ENCODE measurements at places on chromosomes 5 and 9.

DNA sequence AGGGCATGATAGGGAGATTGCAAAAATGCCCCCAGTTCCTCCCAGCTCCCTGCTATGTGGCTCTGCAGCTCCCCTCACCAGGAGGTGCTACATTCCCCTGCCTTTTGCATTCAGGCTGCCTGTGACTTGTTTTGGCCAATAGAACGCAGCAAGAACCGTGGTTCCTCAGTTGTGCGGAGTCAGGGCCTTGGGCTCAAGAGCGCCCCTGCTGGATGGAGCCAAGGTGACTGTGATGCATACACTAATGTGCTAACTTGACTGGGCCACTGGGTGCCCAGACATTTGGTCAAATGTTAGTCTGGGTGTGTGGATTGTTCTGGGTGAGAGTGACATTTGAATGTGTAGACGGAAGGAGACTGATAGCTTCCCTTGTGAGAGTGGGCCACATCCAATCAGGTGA lies 123.3 kb upstream of the MVB12B start:
- no peak for DNase-seq

DNA sequence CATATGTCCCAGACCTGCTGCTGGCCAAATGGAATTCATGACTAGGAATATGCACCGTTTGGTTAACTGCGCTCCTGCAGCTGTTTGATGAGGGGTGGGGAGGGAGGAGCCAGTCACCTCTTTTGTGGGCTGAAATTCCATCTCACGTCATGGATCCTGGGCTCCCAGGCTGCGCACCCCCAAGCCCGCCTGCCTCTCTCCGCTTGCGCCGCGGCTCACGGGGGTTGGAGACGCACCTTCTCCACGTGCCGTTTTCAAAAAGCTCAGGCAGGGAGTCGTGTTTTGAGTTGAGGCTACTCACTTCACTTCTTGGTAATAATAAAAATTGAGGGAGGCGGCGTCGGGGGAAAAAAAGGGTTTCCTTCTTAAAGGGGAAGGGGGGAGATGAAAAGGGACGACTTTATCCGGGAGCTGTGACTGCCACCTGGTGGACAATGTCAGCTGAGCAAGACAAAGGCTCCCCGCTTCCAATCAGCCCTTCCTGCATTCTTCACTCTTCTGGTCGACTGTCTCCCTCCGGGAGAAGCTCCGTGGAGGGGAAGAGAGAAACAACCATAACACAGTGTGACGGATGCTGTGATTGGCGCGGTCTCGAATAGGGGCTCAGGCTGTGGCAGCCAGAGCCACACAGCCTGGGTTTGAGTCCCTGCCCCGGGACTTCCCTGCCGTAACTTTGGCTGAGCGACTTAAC lies 15.9 kb upstream of the C5orf47 start:
- DNase-seq = peak; percentile 59

DNA sequence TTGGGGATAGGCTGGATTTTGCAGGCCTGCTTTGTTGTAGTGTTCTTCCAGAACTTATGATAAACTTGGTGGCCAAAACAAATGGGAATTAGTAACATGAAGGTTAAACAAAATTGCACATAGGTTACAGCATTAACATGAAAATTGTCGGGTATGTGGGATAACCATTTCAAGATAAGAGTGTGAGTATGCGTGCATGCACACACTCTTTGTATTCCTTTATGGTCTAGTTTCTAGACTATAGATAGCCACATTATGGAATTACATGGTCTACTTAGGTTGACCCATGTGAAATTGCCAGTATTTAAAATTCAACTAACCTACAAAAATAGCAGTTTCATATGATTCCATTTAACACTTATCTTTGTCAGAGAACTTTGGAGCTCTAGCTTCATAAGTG lies 1.4 kb downstream of the HMGCR start:
- no peak for DNase-seq

DNA sequence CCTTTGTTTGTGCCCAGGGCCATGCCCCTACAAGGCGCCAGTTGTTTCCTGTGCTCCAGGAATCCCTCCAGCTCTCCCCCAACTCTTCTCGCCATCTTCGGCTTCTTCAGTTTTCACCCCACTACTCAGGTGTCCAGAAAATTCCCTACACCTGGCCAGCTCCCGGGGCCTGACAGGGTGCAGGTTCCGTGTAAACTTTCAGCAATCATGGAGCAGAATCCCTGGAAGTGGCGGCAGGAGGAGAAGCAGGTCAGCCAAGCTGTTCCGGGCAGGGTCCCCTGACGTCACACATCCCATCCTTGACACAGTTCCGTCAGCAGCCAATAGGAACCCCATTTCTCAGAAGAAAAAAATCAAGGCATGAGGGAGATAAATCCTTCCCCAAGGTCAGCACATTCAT lies 12.2 kb upstream of the ADGRD2 start:
- DNase-seq = no peak

DNA sequence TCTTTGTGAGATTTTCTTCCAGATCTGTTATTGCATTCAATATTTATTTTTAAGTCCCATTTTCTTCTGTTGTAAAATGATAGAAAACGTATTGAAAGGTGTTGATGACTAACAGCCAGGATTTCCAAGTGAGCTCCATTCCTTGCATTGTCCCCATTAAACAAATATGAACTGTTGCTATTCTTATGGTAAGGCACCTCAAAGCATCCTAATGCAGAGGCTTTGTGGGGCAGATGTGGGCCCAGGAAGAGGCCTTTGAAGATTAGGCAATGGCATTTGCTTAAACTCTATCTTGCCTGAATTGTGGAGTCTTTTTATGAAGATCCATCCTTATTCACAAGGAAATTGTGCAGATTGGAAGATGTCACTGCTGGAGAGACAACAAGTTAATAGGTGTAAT lies 38.9 kb downstream of the NTRK2 start:
- DNase-seq = no peak

GRCh38 chr5:97737608-97738007 lies 554.6 kb upstream of the RIOK2 start:
- no peak for DNase-seq

DNA sequence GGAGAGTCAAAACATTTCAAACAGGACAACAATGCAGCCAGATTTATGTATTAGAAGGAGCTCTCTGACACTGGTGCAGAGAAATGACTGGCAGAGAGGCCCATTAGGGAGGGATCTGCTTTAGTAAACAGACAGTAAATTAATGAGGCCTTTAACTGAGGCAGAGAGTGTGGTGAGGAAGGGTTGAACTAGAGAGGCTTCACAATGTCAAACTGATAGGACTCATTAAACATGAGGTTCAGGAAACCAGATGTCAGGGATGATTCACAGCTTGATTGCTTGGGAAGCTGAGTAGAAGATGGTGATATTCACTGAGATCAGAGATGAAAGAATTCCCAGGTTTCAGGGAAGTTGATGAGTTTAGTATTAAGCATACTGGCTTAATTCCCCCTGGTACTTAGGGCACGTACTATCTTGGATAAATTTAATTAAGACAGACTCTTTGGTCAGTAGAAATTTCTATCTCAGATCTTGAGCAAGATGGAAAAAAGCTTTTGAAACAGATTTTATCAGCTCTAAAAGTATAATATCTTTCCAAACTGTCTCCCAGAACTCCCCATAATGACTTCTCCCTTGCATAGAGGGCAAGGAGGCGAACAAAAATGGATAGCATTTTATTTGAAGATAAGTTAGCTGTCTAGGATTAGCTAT lies 8.6 kb upstream of the MUSK start:
- DNase-seq = no peak

DNA sequence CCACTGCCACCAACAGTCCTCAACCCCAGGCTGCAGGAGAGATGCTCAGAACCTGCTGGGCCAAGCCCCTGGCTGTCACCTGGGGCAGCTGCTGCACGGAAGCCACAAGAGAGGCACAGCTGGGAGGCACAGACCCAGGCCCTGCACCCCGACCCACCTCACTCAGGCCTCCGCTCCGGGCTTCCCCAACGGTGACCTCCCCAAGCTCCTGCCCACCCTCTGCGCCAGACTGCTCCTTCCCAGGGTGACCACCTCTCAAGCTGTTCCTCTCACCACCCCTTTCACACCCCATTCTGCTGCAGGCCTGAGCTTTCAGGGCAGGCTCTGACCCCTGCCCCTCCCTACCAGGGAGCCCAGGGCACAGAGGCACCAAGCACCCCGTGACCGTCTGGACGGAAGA lies 33.0 kb downstream of the VAV2 start:
- DNase-seq = no peak

GRCh38 chr5:143985832-143986515 lies 174.0 kb downstream of the HMHB1 start:
- no peak for DNase-seq

DNA sequence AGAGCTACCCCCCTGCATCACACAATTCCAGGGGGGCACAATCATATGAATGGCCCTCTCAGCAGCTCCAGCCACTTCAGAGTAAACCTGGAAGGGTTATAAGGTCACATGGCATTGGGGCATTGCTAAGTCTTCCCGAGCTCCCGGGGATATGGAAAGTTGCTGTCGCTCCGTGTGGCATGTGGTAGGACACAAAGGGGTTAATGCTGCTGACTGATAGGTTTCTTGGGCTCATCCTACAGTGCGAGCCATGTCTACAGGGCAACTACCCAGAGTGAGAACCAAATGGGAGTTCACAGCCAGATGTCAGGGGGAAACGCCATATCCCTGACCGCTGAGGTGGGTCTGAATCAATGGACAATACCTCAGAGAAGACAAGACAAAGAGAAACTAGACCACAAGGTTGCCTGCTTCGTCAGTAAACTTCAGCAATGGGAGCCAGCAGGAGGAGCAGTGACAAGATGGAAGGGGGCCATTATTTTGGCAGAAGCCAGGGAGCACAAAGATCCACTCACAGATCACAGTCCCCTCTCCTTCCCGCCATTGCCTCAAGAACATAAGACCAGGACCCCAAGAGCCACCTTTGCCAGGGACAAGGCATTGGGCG lies 52.4 kb upstream of the SHISAL2B start:
- DNase-seq = no peak

- DNase-seq = no peak
These were observed 10.5 kb upstream of the GDNF start for GRCh38 chr5:37850226-37850865.

DNA sequence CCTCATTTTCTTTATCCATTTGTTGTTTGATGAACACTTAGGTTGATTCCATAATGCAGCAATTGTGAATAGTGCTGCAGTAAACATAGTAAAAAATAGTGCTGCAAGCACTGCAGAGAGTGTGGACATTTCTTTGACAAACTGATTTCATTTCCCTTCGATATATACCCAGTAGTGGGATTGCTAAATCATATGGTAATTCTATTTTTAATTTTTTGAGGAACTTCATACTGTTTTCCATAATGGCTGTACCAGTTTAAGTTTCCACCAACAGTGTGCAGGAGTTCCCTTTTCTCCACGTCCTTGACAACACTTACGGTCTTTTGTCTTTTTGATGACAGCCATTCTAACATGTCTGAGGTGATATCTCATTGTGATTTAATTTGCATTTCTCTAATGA lies 138.2 kb upstream of the PLPPR1 start:
- no peak for DNase-seq

DNA sequence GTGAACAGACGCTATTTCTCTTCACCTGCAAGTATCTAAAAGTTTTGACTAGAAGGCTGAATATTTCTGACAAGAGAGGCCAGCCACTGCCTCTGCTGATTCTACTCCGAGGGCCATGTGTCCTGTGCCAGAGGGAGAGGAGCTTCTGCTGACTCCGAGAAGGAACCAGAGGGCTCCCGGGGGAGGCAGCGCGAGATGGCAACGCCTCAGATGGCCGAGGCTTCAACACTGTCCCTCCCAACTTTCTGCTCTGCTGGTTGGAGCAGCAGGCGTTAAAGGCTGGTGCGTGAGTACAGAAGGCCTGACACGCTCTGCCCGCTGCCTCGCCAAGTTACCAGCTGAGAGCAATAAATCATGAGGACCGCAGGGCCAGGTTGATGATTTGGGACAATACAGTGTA lies 178.8 kb downstream of the GAPVD1 start:
- DNase-seq = no peak

GRCh38 chr5:171980792-171981191 lies 25.6 kb downstream of the FBXW11 start:
- DNase-seq = no peak

GRCh38 chr5:56145511-56145910 lies 87.6 kb downstream of the ANKRD55 start:
- no peak for DNase-seq

DNA sequence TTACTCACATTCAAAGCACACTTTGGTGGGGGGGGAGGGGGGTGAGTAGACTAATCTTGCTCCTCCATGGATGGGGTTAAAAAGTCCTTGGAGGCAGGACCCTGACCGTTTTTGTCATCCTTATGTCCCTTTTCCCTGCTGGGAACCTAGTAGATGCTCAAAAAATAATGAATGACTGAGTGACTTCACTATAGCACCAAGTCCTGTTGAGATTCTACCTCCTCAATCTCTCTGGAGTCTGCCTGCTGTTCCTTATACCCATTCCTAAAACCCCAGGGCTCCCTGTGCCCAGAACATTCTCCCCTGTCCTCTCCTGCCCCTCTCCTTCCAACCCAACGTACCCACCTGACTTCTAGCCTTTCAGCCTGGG lies 2.3 kb upstream of the CSF2 start:
- no peak for DNase-seq

GRCh38 chr9:134455934-134456755 lies 129.9 kb downstream of the RXRA start:
- DNase-seq = peak; percentile 39

- no peak for DNase-seq
These were observed 36.5 kb upstream of the CTSV start for GRCh38 chr9:97075289-97075985.

- no peak for DNase-seq
These were observed 25.0 kb downstream of the STOM start for GRCh38 chr9:121345070-121345469.

GRCh38 chr5:79025054-79025472 lies 40.0 kb upstream of the ARSB start:
- DNase-seq = no peak

DNA sequence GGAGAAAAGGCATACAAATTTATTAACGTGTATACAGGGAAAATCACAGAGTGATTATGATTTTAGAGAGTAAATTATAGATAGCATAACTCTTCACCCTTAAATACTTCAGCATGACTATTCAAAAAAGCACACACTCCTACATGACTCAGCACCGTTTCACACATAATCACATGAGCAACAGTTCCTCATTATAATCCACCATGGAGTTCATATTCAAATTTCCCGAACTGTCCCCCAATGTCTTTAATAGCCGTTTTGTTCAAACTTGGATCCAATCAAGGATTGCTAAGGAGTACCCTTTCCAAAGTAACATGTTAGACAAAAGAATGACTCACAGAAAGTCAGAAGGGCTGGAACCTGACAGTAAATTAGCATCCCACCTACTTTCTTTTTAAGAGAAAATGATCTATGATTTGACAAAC lies 32.1 kb downstream of the RAPGEF1 start:
- no peak for DNase-seq

DNA sequence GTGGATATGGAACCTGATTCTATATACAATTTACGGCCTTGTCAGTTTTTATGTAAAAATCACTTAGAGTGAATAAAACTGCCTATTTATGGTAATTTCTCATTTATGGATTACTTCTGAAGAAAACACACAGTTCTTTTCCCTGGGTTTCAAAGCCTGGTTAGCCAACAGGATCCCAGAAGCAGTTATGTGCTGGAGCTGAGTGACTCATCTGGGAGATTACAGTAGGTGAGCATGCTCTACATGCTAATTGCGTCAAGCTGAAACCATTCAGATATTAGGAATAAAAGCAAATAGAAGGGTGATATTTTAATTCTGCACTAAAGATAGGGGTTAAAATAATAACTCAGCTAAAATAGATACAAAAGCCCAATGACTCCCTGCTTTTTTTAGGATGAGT lies 47.8 kb downstream of the PDE4D start:
- DNase-seq = no peak

Data from stimulated activated CD8-positive, alpha-beta memory T cell treated with anti-CD3 and anti-CD28 coated beads, Interleukin-7, amount 100 ng/mL, for 1 hour (primary cell).